Gastroesophageal sphincter (tissue), 4 donors: ENCODE measurements at places on chromosomes 3 and 15. TPM values are rescaled to one million over a fixed set of nuclear protein-coding genes. Genes with fewer than 3 reads are reported as not detected.

DNA sequence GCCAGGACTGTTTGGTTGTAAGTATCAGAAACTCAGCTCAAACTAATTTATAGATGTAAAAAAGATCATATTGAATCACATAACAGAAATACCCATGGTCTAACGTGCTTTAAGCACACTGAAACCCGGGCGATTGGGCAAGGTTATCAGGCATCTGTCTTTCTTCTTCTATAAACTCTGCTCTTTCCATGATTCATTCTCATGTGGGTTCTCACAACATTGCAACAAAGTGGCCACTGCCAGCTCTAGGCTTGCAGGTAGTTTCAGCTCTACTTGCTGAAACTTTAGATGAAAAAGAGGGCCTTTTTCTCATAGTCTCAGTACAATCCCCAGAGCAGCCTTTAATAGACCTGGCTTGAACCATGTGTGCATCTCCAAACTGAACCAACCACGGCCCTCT is 456.1 kb downstream of the MFSD1 start:
- ATAC-seq = no peak

- ATAC-seq = no peak
Measured at GRCh38 chr3:156915372-156915771, 89.2 kb downstream of the LEKR1 start.

DNA sequence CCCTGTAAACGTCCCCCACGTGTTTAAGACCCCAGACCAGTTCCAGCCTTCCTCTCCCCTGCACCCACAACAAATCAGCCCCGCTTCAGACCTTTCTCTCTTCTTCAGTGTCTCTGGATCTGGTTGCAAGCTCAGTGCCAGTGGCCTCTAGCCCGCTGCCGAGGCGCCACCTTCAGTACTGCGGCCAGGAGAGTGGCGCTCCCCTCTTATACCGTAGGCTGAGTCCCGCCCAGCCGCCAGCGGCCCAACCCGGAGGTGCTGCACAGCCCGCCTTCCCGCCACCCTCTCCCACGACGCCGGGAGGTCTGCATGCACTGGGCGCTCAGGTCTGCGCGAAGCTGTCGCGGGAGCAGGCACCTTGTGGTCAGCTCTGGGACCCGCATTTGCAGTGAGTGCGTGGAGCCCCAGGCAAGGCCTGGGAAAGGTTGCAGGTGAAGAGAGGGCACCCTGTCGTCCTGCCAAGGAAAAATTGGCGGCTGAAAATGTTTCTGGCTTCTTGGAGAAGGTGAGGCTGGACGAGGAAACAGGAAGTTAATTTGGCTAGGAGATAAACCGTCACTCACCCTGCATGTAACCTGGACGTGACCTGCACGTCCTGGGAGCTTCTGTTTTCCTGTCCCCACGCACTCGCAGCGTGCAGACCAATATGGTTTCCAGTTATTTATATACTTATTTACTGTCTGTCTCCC is at the start of gene C2CD4B:
Gene C2CD4B (minus strand): TSS at position 182 of the 689 bp plus-strand sequence. CDS start 301 bp downstream, outside the sequence.
- ATAC-seq = peak; percentile 79

- no peak for ATAC-seq
Measured at GRCh38 chr3:102514241-102514640, 79.4 kb downstream of the ZPLD1 start.

GRCh38 chr3:117165176-117165575 is 455.6 kb downstream of the TUSC7 start:
- no peak for ATAC-seq

DNA sequence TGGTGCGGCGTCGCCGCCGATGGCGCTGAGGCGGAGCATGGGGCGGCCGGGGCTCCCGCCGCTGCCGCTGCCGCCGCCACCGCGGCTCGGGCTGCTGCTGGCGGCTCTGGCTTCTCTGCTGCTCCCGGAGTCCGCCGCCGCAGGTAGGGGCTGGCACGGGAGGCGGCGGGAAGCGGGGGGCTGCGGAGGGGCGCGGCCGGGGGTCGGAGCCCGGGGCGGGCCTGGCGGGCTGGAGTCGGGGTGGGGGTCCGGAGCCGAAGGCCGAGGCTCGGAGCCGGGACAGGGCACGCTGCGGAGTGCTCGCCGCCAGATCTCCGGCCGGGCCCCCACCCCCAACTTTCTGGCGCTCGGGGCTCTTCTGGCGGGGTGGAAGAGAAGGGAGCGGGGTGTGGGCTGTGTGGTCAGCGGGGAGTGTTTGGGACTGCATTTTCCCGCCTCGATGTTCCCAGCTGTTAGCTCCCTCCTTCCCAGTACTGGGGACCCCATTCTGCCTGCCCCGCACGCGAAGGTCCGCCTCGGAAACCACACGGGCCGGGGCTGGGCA is 299 bp downstream of the TYRO3 start:
- peak; percentile 6 for ATAC-seq

The TEX9 gene
- total RNA-seq = 5.8 TPM

The HAPLN3 gene
- 3.0 TPM for total RNA-seq

The DTWD1 gene
- total RNA-seq = 28.7 TPM

- ATAC-seq = no peak
Measured at GRCh38 chr3:116897382-116897781, 187.8 kb downstream of the TUSC7 start.

- no peak for ATAC-seq
Measured at GRCh38 chr3:103227651-103228050, 792.8 kb downstream of the ZPLD1 start.

- ATAC-seq = no peak
Measured at GRCh38 chr15:44591326-44591725, 54.4 kb downstream of the EIF3J start.

The FEZF2 gene
- total RNA-seq = not detected

DNA sequence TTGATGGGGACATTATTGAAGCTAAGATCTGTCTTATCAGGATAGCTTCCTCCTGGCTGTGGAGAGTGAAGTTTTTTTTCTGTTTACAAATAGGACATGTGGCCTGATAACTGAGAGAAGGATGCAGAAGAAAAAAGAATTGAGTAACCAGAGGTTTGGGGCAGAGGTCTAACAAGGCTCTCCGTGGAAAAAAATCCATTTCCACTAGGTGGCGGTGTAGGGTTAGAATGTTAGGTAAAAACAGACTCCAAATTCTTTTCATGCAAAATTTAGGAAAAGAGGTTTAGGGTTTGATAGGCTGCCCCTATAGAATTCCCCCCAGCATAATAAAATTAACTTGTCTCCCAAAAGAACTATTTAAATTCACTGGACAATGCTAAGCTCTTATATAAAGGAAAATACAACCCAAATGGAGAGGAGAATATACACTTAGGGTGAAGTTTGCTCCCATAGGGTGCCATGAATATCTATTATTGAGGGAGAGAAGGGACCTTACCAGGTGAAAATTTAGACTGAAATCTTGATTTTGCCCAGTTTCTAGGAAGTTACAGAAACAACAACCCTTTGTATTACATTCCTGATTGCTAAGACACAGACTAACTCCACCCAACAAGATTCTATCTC is 1560.4 kb downstream of the OTOL1 start:
- ATAC-seq = no peak

The ADCY5 gene
- 148 TPM for total RNA-seq

DNA sequence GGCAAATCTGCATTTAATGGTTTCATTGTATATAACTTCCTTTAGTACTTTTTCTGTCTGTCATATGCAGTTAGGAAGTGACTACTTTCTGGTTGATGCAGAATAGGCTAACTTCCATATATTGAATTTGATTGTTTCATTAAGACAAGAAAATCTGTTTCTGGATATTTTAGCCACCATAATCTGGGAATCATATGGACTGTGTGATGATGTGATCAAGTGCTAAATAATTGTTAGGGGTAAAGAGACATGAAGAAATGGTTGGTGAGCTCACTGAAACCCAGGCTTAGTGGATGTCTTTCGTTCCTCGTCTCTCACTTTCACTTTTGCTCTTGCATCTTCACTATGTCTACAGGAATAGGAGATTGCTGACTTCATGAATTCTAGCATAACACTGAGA is 3.5 kb upstream of the MNS1 start:
- ATAC-seq = no peak

GRCh38 chr3:124826703-124827102 is 60.5 kb downstream of the ITGB5 start:
- peak; percentile 74 for ATAC-seq

GRCh38 chr3:15635121-15635661 is 33.6 kb downstream of the BTD start:
- peak; percentile 70 for ATAC-seq

DNA sequence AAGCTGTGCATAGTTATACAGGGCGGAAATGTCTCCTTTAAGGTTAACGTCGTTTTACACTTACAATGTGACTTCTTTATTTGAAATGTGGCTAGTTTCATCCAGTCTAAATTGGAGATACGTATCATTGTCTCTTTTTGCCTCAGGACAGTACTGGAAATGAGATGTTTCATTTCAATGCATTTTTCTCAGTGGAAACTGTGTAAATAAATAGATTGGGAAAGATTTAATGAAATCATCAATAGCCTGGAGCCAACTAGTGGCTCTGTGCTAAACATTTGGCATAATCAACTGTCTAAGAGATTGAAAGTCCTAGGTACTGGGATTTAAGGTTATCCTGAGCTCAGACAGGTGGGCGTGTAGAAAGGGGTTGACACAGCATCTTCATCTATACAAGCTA is 691.5 kb upstream of the CCDC54 start:
- no peak for ATAC-seq

The AVEN gene
- total RNA-seq = 38.7 TPM

DNA sequence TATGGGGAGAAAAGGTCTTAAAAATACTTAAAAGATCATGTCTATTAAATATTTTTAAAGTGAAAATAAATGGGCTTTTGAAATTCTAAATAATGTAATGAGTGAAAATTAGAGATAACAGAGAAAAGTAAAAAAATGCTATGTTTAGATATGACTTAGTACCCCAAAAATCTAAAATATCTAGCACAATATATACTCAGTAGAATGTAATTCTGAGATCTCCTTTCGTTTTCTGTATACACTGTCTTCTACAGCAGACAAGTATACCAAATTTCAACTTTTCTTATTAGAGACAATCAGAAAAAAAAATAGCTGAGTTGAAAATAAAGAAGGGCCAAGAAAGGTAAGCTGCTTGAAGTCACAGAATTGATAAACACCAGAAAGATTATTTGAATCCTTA is 140.8 kb downstream of the ADAM10 start:
- no peak for ATAC-seq

The RSL24D1 gene
- 92.3 TPM for total RNA-seq

The DISP2 gene
- 0.16 TPM for total RNA-seq

DNA sequence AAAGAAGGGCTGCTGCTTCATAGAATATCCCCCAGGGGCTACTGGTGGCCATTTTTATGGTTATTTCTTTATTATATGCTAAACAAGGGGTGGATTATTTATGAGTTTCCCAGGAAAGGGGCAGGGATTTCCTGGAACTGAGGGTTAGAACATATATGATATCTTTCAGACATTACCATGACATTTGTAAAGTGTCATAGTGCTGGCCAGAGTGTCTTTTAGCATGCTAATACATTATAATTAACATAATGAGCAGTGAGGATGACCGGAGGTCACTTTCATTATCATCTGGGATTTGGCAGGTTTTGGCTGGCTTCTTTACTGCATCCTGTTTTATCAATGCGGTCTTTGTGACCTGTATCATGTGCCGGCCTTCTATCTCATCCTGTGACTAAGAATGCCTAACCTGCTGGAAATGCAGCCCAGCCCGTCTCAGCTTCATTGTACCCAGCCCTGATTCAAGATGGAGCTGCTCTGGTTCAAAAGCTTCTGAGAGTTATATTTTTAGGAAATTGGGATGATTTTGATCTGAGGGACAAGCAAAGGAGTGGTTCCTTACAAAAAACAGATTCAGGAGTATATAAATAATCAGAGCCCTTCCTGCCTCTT is 9.1 kb upstream of the ZBTB20 start:
- ATAC-seq = no peak

GRCh38 chr3:16846373-16847080 is 38.2 kb upstream of the PLCL2 start:
- ATAC-seq = no peak

DNA sequence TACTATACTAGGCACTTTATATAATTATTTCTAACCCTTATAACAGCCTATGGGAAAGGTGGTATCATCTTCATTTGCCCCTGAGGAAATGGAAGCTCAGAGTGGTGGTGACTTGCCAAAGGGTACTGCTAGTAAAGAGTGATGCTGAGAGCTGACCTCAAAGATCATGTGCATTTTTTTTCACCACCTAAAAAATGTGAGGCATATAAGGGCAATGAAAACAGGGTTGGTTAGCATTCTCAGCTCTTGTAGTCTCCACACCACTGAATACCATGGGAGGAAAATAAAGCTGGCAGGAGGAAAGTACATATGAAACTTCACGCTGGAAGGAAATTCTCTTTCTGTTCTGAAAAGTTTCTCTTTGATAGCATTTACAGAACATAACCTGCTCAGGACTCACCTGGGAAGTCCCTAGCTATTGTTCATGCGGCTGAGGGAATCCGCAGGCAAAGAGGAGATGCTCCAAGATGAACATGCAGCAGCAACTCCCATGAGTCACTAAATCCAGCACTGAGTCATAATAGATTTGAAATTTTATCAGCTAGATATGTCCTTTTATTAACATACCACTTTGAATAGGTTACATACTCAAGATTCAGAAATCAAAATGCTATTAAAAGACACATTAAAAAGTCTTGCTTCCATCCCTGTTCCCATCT is 17.3 kb downstream of the FAIM start:
- no peak for ATAC-seq

GRCh38 chr3:98691897-98692296 is 71.2 kb upstream of the ST3GAL6 start:
- no peak for ATAC-seq

- ATAC-seq = no peak
Measured at GRCh38 chr3:14253707-14254382, 75.2 kb downstream of the LSM3 start.

GRCh38 chr3:195872800-195873199 is 35.6 kb downstream of the TNK2 start:
- ATAC-seq = no peak

DNA sequence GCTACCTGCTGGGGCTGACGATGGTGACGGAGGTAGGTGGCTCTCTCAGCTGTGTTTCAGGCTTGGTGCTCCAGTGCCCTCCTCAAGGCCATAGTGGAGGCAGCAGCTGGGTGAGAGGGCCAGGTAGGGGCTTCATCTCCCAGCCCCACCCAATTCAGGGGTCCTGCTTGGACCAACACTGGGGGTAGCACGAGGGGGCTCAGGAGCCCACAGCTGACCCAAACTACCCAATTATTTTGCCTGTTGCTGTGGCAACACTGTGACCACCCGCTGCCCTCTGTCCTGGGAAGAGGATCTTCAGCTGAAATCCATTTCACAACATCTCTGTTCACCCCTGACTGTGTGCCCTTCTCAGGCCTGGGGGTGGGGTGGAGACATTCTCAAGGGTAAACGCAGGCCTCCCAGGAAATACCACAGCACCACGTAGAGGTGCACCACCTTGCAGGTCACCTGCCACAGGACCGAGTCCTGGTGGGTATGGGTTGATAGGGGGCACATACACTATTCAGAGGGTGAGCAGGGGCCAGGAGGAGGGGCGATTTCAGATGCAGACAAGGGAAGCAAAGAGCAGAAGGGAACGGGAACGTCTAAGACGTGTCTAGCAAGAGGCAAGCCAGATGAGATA is 62.7 kb downstream of the GRIP2 start:
- ATAC-seq = no peak

DNA sequence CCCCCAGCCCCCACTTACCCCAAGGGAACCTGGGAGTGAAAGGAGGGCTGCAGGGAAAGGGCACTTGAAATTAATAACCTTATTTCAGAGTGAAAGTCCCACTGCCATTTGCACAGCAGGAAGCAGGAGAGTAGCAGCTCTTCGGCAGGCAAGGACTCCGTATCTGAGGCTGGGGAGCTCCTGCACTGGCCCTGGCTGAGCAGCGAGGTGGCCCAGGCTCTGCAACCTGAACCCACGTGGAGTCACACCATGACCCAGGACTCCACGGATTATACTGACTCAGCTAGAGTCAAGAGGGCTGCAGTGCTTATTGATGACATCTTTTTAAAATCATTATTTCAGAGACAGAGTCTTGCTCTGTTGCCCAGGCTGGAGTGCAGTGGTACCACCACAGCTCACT is 214.5 kb downstream of the XXYLT1 start:
- ATAC-seq = no peak

- ATAC-seq = no peak
Measured at GRCh38 chr3:167855306-167855705, 119.8 kb downstream of the SERPINI1 start.
